Hindlimb muscle (tissue), 1 donor: ENCODE measurements at places on chromosomes 16 and 17. TPM values are rescaled to one million over a fixed set of nuclear protein-coding genes. Genes with fewer than 3 reads are reported as not detected.
A peak's percentile ranks its signal among the peaks of the same experiment; 100 is the strongest.

SLC7A6OS gene
- polyA plus RNA-seq: 16.4 TPM

SULT1A4 gene
- polyA plus RNA-seq: 3.6 TPM

GNG13 gene
- not detected for polyA plus RNA-seq

ASGR1 gene
- 1.8 TPM for polyA plus RNA-seq

EVI2A gene
- 2.8 TPM for polyA plus RNA-seq

OR3A3 gene
- polyA plus RNA-seq: not detected

PGAP6 gene
- polyA plus RNA-seq: 29.0 TPM

DNA sequence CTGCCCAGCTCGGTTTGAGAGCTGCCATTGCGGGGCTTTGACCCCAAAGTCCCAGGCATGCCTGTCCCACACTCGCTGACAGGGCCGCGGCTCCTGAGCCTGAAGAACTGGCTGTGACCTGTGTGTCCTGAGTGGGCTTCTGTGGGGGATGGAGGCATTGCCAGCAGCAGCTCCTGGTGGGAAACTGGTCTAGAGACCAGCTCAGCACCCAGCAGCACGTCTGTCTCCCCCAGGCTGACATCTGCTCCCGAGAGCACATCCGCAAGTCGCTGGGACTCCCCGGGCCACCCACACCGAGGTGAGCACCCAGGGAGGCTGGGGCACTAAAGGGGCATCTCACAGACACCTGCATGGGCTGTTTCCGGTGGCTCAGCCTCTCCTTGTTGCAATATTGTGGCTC is 13.4 kb downstream of the ENDOV start:
- DNase-seq: no peak

- peak; percentile 78 for DNase-seq
These were observed 22.2 kb downstream of the TEX2 start for GRCh38 chr17:64240741-64241347.

DNA sequence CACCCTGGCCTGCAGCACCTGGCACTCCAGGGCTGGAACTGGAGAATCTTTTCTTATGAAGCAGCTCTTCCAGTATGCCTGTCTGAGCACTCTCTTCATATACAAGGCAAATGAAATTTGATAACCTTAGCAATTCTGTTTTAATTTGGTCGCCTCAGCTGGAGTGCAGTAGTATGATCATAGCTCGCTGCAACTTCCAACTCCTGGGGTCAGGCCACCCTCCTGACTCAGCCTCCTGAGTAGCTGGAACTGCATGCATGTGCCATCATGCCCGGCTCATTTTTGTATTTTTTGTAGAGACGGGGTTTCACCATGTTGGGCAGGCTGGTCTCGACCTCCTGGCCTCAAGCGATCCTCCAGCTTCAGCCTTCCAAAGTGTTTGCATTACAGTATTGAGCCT is 140.8 kb upstream of the CHMP6 start:
- DNase-seq: no peak

DNA sequence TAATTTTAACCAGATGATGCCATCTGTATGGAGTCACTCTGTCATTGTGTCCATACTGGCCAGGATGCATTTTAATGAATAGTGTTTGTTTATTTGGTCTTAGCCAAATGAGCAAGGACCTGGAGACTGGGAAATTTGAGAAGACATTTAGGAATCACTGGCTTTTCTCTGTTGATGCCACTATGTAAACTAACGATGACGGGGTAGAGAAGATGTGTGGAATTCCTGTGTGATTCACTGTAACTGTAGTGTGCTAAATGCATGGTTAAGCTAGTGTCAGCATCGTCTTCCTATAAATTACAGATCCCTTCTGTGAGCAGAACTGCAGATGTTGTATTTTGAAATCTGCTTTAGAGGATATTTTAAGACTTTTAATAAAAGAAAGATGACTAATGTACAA is 66.6 kb downstream of the NOS2 start:
- no peak for DNase-seq

- no peak for DNase-seq
These were observed 381.7 kb downstream of the ZFHX3 start for GRCh38 chr16:72666267-72666666.

DNA sequence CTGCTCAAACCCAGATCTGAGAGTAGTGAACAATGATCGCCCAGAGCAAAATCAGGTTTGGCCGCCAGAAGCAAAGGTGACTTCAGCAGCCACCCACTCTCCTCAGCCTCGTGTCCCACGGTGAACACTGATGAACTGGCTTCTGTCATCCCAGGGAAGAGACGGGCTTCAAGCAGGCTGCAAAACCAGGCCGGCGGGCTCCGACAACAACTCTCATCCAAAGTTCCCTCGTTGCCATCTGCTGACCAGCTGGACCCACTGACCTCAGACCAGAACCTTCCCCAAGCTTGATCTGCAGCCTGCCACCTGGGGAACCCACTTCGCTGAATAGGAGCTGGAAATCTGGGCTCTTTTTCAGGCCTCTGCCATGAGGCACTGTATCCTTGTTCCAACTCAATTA is 69.6 kb upstream of the MRTFB start:
- DNase-seq: no peak

DNA sequence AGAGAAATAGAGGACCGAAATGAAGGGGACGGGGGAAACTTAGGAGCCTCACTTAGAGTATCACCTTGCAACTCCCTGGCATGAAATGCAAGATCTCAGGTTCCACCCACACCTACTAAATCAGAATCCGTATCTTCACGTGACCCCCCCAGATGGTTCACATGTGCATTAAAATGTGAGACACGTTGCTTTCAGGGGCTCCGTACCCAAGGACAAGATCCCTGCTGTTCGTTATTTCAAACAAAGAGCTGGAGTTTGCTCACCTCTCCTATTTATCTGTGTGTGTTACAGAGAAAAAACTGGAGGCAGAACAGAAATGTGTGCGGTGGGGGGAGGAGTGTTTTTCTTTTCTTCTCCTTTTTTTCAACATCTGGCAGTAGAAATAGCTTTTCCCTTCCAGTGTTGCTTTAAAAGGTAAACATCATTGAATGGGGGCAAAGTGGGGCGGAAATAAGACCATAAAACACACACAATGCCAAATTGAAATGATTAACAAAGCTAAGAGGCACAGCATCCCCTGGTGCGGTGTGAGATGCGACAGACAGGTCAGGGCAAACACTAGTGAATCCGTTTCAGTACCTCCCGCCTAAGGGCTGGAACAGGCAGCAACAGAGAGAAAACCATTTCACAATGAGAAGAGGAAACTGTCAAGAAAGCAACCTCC is 145.4 kb downstream of the SOX9 start:
- DNase-seq: no peak

GRCh38 chr16:84952335-84953189 is 58.8 kb downstream of the ZDHHC7 start:
- peak; percentile 83 for DNase-seq

DNA sequence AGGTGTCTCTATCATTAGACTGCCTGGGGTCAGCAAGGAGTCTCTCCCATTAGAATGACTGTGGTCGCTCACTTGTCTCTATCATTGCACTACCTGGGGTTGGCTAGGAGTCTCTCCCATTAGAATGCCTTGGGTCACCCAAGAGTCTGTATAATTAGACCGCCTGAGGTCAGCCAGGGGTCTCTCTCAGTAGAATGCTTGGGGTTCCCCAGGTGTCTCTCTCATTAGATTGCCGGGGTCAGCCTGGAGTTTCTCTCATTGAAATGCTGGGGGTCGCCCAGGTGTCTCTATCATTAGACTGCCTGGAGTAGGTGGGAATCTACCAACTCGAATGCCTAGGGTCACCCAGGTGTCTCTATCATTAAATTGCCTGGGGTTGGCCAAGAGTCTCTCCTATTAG is 2231.6 kb downstream of the TP53TG3F start:
- no peak for DNase-seq

DNA sequence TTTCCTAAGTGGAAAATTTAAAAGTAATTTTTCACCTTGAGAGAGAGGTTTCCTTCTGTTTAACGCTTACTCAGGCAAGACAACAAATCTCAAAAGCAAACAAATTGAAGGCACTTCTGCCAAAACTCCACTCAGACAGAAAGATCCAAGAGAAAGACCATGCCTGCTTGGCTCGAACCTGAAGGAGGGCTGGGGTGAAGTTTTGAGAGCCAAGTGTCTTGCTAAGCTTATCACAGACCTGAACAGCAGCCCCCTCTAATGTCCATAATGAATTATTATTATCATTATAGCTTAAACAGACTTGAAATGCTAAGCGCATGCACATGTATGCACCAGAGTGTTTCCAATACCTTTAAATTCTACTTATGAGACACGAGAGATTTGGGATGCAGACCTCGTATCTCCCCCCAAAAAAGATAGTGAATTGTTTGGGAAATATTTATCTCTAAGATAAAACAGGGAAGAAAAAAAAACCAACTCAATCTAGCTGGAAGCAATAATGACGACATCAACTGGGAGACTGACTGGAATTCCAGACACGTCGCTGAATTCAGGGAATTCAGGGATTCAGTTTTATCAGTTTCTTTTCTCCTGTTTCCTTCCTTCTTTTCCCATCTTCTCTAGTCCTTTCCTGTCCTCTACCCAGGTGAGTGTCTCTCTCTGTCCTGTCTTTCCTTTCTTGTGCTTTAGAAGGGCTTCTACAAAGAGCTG is 473.2 kb downstream of the RBFOX1 start:
- DNase-seq: peak; percentile 38

GRCh38 chr17:66511135-66511534 is 208.7 kb downstream of the PRKCA start:
- DNase-seq: no peak

GRCh38 chr16:3986235-3986544 is 105.7 kb upstream of the CREBBP start:
- DNase-seq: no peak
